NCI-H510A (cell line): ENCODE measurements at places on chromosomes 3 and 15.

- no peak for DNase-seq
These were observed 55.0 kb upstream of the EPHB3 start for GRCh38 chr3:184506561-184506991.

DNA sequence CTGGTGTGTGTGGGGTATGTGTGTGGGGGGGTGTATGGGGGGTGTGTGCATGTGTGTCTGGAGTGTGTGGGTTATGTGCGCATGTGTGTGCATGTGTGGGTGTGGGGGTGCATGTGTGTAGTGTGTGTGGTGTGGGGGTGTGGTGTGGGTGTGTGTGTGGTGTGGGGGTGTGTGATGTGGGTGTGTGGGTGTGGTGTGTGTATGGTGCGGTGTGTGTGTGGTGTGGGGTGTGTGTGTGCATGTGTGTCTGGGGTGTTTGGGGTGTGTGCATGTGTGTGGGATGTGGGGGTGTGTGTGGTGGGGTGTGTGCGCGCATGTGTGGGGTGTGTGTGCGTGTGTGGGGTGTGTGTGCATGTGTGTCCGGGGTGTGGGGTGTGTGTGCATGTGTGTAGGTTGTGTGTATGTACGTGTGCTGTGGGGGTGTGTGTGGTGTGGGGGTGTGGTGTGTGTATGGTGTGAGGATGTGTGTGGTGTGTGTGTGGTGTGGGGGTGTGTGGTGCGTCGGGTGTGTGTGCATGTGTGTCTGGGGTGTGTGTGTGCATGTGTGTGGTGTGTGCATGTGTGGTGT, 6.2 kb upstream of the OCA2 start:
- DNase-seq, result no peak

DNA sequence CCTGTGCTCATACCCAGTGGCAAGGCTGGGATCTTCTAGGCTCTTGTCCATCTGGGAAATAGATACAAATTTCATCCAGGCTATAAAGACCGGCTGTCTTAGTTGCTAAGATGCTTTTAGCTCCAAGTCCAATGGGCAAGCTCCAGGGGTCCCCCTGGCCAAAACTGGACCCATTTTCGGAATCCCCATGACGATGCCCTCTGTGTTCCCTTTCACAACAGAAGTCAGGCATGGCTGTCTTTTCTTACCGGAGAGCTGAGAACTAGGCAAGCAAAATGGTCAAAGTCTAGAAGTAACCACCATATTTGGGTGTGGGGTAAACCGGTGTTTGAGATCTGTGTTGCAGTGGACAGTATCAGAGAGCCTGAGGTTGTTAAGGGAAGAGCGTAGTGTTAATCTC, 1.0 kb downstream of the GLYCTK start:
- DNase-seq, result no peak

DNA sequence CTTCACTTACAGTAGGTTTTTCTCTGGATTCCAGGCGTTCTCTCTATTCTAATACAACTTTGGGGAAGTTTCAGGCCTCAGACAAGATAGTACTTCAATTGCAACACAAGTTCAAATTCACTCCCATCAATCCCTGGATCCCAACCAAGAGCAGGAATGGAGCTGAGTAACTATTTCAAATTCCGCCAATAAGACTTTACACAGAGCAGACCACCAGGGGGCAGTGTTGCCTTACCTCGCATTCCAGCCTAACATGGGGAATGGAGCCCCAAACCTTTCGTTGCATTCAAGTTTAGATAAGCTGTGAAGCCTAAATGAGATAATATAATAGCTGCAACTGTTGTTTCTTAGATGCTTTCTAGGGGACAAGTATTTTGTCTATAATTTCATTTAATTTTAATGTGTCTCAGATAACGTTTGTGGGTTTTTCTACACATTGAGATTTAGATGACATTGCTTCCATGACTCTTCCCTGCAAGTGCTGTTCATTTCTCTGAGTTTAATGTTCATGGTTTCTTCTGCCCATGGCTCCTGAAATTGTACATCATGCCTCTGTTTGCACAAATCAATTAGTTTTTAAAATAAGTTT, 186.7 kb downstream of the NSUN3 start:
- no peak for DNase-seq

- DNase-seq, result no peak
These were observed 76.1 kb upstream of the ACAD9 start for GRCh38 chr3:128803307-128803706.

- DNase-seq, result no peak
These were observed 900.1 kb downstream of the ROBO1 start for GRCh38 chr3:78867409-78868372.

- DNase-seq, result no peak
These were observed 333.0 kb upstream of the SEMA6D start for GRCh38 chr15:47384341-47384740.

GRCh38 chr3:133077688-133078087, 39.5 kb downstream of the TMEM108 start:
- no peak for DNase-seq

GRCh38 chr3:18780959-18781358, 355.8 kb upstream of the SATB1 start:
- no peak for DNase-seq

DNA sequence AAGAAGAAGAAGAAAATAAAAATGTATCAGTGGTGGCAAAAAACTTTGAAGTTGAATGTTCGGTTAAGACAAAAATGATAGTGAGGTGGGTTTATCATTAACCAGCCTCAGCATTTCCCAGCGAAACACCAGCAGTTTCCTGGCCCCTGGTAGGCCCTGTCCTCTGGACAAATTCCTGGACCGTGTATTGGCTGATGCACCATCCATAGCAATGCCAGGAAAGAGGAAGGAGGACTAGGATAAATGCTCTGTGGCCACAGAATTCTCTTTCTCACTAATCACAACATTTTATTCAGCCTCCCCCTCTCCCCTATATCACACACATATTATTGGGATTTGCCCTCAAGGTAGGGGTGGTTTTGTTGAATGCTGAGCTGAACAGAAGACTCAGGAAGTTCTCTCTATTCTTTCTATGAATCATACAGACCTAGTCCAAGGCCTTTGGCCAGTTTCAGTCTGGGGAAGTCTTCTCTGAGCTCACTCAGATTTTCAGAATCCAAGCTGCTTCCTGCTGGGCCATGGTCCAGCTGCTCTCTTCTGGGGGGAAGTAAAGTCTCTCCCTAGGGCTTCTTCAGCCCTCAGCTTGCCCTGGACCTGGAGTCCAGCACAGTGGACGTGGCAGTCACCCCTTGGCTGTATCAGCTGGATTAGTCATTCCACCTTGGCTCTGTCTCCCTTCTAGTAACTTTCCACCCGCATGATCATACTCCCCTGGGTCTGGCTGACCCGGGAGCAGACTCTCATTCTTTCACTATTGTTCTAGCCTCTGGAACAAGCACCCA, 27.6 kb downstream of the SLC28A1 start:
- DNase-seq, result no peak

DNA sequence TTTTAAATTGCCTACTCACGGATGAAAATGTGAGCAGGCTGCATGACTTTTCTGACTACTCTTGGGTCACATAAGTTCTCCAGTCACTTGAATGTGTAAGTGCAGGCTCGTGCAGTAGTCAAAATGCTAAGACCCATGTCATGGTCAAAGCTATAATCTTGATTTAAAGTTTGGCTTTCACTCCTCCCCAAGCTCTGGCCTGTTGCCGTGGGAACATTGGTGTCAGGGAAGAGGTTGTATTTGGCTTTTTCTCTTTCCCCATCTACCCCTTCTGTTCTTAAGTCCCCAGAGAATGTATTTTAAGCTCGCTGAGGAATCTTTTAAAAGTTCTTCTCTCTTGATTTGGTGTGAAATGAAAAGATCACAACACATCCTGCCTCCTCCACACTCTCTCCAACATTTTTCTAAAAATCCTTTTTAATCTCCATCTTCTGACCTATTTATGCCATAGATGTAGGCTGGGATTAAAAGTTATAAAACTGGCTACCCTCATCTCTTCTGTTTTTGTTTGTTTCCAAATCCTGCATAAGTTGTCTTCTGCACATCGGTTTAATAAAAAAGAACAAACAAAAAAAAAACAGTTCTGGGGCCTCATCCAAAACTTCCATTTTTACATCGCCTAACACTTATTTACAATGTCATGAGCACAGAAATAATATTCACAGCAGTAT, 61.4 kb upstream of the ADAMTSL3 start:
- no peak for DNase-seq

DNA sequence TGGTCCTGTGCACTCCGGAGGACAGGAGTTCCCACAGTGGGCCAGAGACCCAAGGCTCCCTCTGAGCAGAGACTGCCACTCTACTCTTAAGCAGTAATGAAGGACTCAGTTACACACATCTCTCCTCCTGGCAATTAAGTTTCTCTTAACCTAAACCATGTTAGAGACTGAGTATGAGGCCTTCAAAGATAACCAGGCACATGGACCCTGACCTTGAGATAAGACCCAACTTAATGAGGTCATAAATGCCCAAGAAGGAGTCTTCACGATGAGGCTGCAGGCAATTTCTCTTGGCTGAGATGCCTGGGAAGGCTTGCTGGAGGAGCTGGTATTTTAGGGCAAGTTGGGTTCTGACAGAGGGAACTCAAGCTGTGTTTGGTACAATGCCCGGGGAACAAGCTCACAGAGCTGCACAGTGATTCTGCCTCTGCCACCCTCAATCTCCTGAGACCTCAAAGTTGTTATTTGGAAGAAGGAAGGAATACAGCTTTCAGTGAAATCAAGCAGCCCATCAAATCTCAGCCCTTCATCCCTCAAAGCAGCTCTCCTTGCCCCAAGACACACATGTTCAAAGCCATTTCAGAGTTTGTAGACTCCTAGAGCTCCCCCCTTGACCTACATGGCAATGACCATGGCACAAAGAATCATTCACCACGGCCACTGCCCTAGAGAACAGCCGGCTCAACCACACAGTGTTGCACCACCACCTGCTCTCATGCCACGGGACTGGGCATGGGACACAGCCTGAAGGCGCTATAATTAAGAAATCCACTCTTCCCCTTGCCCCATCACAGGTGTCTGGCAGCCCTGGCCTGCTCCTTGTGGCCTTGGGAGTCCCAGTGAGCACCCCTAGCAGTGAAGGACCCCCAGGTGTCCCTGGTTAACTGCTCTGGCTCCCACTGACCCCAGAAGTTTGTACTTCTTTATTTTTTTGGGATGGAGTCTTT, 7.1 kb downstream of the RMDN3 start:
- DNase-seq, result no peak

DNA sequence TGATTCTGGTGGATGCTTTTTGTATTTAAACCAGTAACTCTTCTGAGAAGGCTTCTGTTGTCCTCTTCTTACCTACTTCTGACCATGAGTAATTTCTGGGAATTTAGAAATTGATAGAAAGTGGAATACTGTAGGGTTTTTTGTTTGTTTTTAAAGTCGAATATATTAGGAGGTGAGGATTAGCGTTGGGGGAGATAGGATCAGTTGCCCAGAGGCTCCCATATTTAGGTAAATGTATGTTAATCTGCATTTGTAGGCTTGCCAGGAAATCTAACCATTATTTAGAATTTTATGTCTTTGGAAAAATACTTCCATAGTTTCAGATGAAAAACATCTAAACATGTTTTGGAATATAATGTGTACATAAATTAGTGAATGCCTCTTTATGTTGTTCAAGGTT, 6.1 kb downstream of the STT3B start:
- DNase-seq, result no peak

DNA sequence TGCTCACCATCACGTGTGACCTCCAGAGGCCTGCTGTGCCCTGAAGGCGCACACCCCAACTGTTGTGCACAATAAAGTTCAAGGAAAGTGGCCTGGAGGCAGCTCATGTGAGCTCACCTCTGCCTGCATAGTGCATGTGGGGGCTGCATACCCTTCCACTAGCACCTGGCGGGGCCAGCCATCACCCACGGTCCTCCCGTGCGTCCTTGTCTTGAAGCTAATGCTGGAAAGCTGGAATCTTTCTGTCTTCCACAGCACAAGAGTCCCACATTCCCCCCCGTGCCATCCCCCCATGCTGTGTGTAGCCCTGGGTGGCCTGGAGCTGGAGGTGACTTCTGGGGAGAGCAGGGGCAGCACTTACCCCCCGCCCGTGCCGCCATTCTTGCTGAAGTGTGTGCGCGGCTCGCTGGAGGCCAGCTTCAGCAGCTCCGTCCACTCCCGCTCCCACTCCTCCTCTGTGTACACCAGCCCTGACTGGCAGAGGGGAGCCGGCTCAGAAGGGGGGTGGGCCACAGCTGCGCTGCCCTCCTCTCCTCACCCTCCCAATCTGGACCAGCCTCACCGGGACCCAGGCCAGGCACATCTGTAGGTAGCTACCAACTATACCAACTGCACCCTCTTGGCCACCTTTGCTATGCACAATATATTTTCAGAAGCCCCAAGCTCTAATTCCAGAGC, 199.5 kb downstream of the KLF13 start:
- no peak for DNase-seq

DNA sequence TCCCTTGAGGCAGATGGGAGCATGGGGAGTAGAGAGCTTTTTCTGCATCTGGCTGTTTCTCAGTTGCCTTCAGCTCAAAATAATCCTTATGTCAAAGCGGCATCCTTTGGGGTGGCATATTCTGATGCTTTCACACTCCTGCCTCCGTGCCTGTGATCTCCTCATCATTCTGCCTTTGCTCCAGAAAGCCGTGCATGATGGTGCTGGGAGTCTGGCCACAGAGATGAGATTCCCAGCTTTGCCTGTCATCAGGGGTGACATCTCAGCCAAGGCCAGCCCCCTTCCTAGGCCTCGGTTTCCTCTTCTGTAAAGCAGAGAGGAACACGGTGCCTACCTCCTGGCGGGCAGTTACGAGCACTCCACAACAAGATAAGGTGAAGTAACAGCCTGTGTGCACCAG, 96.3 kb upstream of the ALDH1A3 start:
- DNase-seq, result no peak

- DNase-seq, result no peak
These were observed 144.0 kb upstream of the CNTN4 start for GRCh38 chr3:1954632-1955031.

DNA sequence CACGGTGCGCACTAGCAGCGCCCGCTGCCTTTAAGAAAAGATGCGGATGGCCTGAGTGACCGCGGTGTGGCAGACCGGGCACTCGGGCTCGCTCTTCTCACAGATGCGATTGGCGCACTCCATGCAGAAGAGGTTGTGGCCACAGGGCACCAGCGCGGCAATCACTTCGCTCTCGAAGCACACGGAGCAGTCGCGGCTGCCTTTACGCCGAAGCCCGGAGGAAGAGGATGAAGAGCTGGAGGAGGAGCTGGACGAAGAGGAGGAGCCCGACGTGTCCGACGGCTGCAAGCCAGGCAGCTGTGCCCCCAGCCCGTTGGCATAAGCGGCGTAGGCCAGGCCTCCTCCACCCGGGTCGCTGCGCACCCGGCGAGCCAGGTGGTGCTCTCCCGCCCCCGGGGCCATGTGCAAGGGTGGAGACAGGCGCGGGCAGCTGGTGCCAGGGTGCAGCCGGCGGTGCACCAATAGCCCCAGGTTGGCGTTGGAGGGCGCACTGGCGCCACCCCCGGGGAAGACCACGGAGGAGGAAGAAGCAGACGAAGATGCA, 2.6 kb downstream of the MEX3B start:
- no peak for DNase-seq

- no peak for DNase-seq
These were observed 23.2 kb downstream of the NRG4 start for GRCh38 chr15:75989045-75989444.
